ENCODE measurements at places on chromosomes 2 and 18.

DNA sequence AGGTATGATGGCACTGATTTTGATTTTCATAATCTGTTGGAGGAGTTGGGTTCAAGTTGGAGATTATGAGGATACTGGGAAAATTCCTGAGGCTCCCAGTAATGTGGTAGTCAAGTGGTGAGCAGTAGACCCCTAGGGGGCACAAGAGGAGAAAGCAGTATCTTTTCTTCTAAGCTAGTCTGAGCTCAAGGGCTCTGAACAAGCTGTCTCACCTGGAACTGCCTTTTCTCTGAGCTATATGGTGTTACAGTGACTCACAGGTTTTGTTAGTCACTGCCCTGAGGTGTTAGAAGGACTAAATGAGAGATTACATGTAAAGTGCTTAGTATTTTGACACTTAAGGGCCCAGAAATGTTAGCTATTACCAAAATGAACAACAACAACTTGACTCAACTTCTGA lies 42.2 kb downstream of the CD302 start:
- peak; percentile 55 for DNase-seq

DNA sequence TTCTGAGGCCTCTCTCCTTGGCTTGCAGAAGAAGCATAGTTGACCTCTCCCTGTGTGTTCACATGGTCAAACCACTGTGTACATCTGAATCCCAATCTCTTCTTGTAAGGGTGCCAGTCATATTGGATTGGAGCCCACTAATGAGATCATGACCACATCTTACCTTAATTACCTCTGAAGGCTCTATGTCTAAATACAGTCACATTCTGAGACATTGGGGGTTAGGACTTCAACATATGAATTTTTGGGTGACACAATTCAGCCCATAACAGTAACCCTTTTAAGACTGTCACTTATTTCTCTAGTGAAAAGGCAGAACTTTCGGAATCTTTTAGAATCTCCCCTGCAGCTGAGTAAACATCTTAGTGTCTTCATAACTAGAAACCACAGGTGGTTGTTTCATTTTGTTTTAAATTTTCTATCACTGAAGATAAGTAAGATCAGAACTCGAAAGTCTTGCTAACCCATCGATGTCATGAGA lies 33.3 kb downstream of the BMP10 start:
- DNase-seq, result peak; percentile 27

DNA sequence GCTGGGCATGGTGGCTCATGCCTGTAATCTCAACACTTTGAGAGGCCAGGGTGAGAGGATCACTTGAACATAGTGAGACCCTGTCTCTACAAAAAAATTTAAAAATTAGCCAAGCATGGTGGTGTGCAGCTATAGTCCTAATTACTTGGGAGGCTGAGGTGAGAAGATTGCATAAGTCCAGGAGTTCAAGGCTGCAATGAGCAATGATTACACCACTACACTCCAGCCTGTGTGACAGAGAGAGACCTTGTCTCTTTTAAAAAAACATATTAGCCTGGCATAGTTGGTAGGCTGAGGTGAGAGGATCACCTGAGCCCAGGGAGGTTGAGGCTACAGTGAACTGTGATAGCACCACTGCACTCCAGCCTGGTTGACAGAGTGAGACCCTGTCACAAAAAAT lies 13.7 kb downstream of the TRAPPC8 start:
- no peak for DNase-seq

DNA sequence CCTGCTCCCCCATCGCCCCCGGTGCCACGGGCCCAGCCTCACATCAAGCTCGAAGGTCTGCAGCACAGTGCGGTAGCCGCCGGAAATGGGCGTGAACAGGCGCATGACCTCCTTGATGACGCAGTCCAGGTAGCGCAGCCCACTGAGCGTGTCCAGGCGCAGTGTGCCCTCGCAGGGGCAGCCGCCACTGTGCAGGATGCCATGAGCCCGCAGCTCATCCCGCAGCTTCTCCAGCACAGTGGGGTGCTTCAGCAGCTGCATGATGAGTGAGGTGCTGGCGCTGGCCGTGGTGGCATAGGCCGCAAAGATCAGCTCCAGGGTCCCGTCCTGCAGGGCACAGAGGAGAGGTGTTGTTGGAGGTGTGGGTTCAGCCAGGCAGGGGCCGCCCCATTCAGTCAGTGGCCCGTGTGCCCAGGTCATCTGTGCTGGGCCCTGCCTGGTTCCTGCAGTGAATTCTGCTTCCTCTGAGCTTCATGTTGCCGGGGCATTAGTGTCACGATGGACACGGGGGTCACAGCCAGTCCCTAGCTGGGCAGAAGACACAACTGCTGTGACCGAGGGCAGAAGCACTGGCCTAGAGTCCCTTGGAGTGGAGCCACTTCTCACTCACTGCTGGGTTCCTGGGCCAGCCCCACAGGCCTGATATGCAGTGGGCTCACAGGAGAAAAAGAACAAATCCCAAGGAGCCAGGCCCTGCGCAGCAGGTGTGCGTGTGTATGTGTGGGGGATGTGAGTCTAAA lies 14.5 kb downstream of the CYP26B1 start:
- DNase-seq, result no peak

GRCh38 chr2:227370791-227371312 lies 8.3 kb downstream of the TM4SF20 start:
- peak; percentile 83 for DNase-seq

DNA sequence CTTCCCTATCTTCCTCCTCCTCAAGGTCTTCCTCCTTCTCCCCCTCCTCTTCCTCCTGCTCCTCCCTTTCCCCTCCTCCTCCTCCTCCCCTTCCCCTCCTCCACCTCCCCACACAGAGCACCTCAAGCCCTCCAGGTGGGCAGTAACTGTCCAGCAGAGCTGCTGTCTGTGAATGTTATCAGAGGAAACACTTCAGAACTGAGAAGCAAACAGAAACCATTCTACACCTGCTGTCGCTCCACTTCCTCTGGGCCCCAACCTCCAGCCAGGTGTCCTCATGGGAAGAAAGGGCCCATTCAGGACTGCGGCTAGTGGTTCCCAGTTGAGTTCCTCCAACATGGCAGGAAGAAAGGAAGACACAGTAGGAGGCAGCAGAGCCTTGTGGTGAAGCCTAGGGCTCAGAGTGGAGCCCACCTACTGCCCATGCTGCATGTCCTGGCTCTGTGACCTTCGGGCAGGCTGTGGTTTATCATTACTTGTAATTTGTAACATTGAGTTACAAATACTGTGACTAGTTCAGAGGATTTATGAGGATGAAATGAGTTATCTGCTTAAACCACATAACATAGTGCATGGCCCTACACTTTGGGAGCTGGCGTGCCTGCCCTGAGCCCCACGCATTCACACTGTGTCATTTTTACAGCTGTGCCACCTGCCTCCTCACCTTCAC lies 165.9 kb upstream of the ID2 start:
- peak; percentile 8 for DNase-seq

GRCh38 chr2:39991298-39991697 lies 212.2 kb upstream of the THUMPD2 start:
- DNase-seq, result peak; percentile 64

DNA sequence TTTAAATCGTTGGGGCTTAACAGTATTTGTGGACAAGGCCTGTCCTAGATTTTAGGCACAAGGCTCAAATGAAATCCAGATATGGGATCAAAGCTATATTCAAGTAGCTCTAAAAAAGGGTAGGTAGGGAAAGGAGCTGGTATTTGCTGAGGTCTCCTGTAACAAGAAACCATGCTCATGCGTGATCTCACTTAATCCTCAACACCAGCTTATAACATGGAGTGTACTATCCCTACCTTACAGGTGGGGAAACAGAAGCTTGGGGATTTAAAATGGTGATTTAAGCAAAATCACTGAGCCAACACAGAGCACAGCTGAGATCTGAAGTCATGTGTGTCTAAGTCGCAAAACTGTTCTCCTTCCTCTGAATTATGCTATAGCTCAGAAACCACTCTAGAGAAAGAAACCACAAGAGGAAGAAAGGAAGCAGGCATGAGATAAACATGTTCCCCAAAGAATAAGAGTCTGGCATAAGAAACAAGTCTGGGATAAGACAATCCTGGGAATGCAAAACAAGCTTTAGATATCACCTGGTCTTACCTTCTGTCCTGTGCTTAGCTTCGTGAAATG lies 43.1 kb downstream of the CYRIA start:
- DNase-seq, result no peak

DNA sequence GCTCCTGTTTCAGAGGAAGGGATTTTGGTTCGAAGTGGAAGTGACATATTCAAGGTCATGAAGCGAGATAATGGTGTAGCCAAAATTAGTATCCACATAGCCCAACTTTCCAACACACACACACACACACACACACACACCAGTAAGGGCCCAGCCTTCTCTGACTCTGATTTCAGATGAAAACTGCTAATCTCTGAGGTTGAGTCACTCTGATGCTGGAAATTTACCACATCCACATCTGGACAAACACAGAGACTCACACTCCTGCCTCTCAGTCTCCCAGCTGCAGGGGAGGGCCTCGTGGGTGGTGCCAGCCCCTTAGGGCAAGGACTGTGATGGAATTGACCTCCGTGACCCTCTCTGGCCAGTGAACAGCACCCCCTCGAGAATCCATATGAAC lies 29.0 kb upstream of the SLC35F6 start:
- DNase-seq, result peak; percentile 87

DNA sequence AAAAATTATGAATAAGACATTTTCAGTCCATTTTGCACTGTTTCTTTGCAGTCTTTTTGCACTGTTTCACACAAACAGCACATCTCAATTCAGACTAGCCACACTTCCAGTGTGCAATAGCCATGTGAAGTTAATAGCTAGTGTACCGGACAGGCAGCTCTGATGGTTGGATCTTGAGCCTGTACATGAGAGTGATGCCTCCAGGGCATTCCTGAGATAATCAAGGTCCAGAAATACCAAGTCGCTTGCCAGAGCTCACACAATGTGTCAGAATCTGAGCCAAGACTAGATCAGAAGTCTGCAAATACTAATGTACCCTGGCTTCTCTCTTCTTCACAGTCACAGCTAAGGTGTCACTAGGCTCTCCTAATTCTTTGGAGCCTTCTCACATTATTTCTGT lies 180.2 kb downstream of the OSR1 start:
- peak; percentile 62 for DNase-seq

DNA sequence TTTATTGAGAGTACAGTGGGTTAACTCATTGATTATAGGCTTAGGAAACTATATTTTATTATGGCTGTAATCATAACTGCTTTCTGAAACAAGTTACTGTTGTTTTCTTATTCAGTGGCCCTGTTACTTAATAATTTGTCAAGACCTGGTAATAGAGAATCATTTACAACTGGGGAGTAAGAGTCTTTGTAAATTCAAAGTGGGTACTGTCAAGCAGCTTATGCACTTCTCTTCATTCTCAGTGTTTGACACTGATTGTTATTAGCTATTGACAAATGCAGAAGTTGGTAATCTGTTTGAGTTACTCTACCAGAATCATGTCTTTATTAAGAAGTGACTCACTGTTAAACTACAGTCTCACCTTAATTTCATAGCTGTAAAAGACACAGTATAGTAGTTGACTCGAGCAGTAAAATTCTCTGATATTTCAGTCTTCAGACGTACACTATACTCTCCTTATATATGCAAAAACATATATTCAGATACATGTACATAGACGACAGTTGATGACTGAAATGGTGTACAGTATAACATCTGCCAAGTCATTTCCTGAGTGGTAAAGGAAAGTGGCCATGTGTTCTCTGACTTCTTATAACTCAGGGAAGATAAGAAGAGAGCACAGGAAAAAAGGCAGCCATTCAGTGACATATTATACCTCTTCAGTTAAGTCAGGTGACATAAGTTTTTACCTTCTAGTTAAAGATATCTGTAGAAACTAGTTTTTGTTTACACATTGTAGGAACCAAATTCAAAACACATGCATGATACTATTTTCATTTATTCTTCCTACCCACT lies 36.0 kb upstream of the TTC27 start:
- peak; percentile 2 for DNase-seq

DNA sequence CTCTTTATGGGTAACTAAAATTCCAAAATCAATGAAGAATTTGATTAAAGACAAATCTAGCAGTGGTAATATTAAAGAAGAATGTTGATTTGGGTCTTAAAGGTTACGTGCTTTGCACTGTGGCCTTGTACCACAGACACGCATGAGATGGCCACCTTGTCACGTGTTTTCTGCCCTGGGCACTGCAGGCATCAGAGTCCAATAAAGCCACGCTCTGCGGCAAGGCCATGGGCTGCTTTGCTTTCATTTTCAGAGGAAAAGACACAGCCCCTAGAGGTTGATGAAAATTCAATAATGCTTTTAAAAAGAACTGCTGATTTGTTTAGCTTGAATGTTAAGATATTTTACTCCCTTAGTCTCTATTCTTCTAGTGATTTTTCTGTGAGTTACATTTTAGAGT lies 30.4 kb downstream of the AOX1 start:
- DNase-seq, result peak; percentile 65

GRCh38 chr2:185628985-185629384 lies 109.6 kb upstream of the FSIP2 start:
- no peak for DNase-seq

GRCh38 chr2:57490741-57491140 lies 555.9 kb upstream of the VRK2 start:
- peak; percentile 19 for DNase-seq

- DNase-seq, result peak; percentile 10
Measured at GRCh38 chr2:164597983-164598382, 23.3 kb downstream of the GRB14 start.

- peak; percentile 22 for DNase-seq
Measured at GRCh38 chr2:215775106-215775505, 238.2 kb downstream of the MREG start.

GRCh38 chr2:42128721-42129486 lies 40.2 kb upstream of the EML4 start:
- peak; percentile 93 for DNase-seq

DNA sequence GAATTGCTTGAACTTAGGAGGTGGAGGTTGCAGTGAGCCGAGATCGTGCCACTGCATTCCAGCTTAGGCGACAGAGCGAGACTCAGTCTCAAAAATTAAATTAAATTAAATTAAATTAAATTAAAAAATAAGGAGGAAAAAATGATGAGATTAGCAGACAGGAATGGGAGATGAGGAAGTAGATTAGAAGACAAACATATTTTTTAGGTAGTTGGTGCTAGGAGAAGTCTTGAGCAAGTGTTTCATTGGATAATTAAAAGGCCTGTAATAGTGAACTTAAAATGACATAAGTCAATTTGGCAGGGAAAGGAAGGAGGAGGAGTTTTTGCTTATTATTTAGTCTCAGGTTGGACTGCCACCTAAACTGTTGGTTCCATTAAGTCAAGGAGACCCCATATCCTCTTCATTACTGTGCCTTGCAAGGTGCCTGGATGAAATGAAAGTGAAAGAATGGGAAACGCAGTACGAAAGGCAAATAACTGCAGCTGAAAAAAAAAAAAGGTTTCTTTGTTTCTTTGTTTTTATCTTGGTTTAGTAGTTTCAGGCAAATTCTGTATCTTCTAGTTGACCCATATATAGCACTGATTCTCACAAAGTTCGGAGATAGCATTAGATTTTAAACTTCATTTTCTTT lies 162.0 kb downstream of the SLC8A1 start:
- DNase-seq, result no peak

- DNase-seq, result no peak
Measured at GRCh38 chr2:98578231-98578630, 30.1 kb downstream of the COA5 start.

GRCh38 chr2:15842758-15843666 lies 97.3 kb upstream of the MYCN start:
- no peak for DNase-seq

DNA sequence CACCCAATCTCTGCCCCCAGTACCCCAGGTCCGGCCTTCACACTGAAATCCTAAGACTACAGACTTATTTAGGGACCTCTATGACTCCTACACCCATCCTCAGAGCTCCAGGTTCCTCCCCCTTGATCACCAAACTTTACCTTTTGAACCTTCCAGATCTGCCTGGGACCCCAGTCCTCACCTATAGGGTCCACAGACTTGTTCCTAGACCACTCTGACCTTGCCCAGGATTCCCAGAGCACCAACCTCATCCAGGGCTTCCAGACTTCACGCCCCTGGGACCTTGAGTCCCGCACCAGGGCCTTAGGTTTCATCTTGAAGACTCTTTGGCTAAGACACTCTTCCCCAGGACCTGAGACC lies 462 bp downstream of the CHCHD5 start:
- no peak for DNase-seq
